ENCODE measurements at places on chromosomes 3 and 15.
A peak's percentile ranks its signal among the peaks of the same experiment; 100 is the strongest.

DNA sequence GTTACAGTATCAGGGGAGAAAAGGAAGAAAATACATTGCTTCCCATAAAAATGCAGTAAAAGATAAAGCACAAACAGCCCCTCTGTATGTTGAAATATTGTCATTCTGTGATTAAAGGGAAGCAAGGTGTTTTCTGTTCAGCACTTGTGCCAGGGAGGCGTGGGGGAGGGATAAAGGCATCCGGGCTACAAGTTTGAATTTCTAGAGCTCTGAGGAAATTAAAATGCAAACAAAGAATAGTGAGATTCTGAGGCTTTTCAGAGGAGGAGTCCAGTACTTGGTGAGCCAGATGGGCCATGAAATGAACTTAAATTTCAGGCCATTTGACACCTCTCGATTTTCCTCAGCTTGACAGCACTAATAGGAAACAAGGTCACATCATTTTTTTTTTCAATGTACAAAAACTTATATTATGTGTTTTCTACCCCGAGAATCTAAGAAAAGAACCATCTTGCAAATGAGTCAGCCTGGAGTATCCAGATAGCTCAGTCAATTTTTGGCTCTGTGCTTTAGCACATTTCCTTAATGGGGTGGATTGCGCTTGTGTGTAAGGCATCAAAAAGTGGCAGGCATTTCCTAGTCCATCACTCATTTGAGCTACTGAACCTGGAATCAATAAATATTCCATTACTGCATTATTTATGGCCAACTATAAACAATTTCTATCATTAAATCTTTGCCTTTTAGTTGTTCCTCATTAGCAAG is 640.8 kb upstream of the TBL1XR1 start:
- no peak for DNase-seq

DNA sequence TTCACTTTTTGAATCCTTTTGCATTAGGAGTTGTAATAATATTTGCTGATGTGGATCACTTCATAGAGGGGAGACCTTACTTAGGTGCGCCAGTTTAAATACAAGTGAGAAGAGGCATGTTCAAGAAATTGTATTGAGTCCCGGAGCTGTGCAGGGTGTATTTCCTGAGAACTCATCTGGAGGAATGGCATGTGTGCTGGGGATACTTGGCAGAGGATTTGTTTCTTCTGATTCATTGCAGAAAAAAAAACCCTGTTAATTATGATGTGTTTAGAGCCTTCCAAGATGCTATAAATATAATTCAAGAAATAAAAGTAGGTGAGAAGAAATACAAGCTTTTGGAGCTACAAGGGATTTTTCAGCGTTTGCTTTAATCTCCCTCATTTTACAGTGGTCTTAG is 97.6 kb downstream of the TPRG1 start:
- DNase-seq, result no peak

- no peak for DNase-seq
These were observed 14.9 kb downstream of the UBE2E2 start for GRCh38 chr3:23217872-23218554.

DNA sequence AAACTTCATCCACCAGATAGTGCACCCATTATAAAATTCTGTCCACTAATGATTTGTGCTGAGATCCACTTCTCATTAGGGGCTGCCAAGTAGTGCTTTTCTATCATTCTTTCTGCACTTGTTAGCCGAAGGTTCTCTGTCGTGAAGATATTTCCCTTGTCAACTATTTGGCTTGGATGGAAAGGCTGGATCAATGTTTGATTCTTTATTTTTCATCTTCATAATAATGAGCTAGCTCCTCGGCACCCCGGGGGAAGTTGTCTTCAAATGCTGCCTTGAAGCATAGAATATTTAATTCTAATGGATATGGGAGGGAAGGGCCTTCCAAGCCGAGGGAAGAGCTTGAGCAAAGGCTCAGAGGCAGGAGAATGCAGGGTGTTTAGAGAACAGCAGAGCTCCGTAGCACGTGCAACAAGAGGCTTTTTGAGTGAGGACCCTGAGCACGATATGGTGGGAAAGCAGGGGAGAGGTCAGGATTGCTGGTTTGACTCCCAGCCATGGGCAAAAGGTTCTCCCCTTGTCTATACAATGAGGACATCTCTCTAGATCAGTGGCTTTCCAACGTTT is 16.3 kb upstream of the MUC20 start:
- DNase-seq, result no peak

DNA sequence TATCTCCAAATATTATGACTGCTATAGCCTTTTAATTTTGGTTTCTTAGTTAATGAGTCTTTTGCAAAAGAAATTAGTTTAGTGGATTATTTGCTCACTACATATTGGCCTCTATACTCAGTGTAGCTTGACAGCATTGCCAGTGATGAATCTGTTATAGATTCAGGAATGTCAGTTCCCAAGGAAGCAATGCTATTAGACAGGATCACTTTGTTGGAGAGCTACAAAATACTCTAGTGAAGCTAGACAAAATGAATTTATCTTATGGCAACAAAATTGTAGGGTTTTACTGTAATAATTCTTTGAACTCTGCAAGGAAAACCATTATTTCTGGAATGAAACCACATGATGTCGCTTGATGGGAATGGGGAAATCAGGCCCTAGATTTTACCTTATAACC is 543.3 kb downstream of the SQOR start:
- DNase-seq, result no peak

DNA sequence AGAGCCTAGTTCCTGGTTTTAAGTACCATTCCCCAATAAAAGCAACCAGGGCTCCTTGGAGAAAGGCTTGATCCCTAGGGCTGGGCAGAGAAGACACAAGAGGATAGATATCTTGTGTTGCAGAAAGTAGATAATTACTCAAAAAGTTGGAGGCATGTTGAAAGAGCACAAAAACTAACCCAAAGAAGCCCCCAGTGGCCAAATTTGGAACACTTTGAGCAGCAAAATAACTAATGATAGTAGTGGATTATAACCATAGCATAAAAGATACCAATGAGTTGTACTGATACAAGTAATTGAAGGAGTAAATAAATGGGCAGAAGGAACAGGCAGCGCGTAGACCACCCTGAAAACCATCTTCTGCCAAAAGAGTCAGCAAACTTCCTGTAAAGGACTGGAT is 12.0 kb downstream of the EXOSC7 start:
- DNase-seq, result no peak

DNA sequence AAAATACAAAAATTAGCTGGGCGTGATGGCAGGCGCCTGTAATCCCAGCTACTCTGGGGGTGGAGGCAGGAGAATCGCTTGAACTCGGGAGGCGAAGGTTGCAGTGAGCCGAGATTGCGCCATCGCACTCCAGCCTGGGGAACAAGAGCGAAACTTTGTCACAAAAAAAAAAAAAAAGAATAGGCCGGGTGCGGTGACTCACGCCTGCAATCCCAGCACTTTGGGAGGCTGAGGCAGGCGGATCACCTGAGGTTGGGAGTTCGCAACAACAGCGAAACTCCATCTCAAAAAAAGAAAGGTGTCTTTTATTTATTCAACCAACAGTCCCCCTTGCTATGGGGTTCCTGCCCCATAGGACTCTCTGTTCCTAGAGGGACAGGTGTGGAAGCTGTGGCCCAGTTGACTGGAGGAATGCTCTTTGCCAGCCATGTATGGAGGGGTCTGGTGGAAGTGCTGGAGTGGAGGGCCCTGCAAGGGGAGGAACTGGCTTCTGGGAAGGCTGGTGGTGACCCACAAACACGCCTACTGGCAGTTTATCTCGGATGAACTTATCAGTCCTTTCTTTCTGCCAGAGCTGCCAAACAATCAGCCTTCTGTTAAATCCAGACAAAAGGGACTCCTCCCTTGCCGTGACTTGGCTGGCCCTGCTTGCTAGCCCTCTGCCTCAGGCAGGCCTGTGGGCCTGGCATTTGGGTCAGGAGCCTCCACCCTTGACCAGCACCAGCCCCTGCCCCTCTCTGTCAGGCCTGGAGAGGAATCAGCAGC is 4.6 kb upstream of the DAG1 start:
- no peak for DNase-seq

- DNase-seq, result peak; percentile 96
These were observed 10.8 kb upstream of the SHF start for GRCh38 chr15:45198337-45199135.

All from NCI-H1694 treated with DMSO at 0.1 percent for 48 hours (cell line).